Neural progenitor cell (in vitro differentiated cells): ENCODE measurements at places on chromosomes 4 and X.

- peak; percentile 2 for DNase-seq
- H3K27me3 ChIP-seq, result no peaks in the 10 kb centered on the region
- H3K4me1 ChIP-seq, result no peaks in the 10 kb centered on the region
- H3K27ac ChIP-seq, result no peak overlapping the region
- H3K36me3 ChIP-seq, result no peaks in the 10 kb centered on the region
These were observed 133.6 kb upstream of the QRFPR start for GRCh38 chr4:121514443-121514842.

DNA sequence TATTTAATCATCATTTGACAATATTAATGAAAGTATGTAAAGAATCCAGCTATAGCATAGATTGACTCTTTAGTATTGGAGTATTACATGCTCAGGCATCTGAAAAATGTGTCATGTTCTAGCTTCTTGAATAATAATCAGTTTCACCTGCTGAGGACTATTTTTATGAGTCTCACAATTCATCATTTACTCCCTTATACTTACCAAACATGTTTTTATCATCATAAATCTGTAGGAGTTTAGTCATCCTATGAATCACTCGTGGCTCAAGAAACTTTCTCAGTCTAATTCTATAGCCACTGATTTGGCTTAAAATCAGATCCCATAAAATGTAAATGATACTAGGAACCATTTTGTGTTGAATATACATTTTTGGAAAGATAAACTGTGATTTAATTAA is 1616.1 kb downstream of the C4orf33 start:
- no peaks in the 10 kb centered on the region for H3K27me3 ChIP-seq
- H3K4me1 ChIP-seq, result no peaks in the 10 kb centered on the region
- H3K36me3 ChIP-seq, result no peaks in the 10 kb centered on the region
- DNase-seq, result no peak
- H3K27ac ChIP-seq, result no peak overlapping the region

GRCh38 chr4:154566639-154567204 is 3.9 kb downstream of the FGB start:
- no peak overlapping the region for H3K27ac ChIP-seq
- no peak for DNase-seq
- no peak overlapping the region for H3K4me3 ChIP-seq
- H3K36me3 ChIP-seq, result no peaks in the 10 kb centered on the region
- no peaks in the 10 kb centered on the region for H3K4me1 ChIP-seq
- H3K27me3 ChIP-seq, result no peaks in the 10 kb centered on the region

DNA sequence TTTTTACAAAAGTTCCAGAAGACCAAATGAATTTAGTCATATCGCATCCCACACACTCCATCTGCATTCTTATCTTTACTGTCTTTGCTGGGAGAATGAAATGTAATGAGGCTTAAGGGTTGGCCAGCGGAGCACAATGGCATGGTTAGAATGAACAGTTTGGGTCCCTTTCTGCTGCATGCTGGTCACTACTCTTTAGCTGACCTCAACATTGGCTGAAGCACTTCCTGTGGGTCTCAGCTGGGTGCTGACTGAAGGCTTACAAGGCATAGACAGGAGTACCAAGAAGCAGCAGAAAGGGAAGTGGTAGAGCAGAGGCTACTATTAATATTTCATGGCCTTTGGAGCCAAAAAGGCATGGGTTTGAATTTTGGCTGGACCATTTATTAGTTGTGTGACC is 159.4 kb upstream of the GPC4 start:
- no peak overlapping the region for H3K27ac ChIP-seq
- no peaks in the 10 kb centered on the region for H3K4me1 ChIP-seq
- H3K36me3 ChIP-seq, result peaks cover 12% of the 10 kb centered on the region
- H3K27me3 ChIP-seq, result no peaks in the 10 kb centered on the region
- no peak overlapping the region for H3K4me3 ChIP-seq

DNA sequence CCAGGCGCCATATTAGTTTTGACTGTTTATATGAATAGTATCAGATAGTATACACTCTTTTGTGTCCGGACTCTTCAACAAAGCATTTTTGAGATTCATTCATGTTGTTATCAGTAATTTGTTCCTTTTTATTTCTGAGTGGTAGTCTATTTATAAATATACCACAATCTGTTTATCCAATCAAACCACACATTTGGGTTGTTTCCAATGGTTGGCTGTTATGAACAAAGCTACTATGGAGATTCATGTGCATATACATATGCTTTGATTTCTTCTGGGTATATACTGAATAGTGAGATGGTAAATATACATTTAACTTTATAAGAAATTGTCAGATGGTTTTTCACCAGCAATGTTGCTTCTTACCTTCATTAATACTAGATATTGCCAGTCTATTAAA is 36.8 kb upstream of the TAPT1 start:
- H3K27me3 ChIP-seq, result no peaks in the 10 kb centered on the region
- H3K4me3 ChIP-seq, result no peak overlapping the region
- H3K27ac ChIP-seq, result no peak overlapping the region
- H3K4me1 ChIP-seq, result no peaks in the 10 kb centered on the region
- DNase-seq, result no peak

DNA sequence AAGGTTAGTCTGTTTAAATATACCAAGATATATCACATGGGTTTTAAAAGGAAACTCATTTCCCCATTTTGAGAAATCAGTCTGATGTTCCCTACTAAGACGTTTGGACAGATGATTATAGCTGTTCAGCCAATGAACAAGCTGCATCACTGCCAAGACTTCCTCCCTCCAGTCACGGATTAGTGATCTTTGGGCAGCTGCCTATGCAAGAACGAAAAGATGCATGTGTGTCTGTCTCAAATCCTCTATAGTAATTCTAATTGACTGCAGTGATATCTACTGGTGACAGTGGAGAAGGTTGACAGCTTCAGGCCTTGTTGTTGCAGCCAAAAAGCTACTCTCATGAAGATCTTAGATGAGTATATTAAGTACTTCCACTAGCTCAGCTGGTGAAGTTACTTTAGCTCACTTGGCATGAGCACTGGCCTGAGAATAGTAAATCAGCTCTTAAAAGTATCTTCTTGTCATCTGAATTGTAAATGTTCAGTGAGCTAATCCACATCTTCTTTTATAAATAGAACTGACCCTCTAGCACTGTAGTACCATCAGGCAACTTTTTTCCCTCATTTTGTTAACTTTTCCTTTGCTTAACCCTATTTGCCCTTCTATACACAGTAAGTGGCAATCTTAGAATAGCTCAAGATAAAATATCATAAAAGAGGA is 134.5 kb upstream of the PCDH10 start:
- DNase-seq, result no peak
- no peak overlapping the region for H3K4me3 ChIP-seq
- H3K4me1 ChIP-seq, result no peaks in the 10 kb centered on the region
- H3K36me3 ChIP-seq, result no peaks in the 10 kb centered on the region
